ENCODE measurements at places on chromosomes 7 and 10. TPM values are rescaled to one million over a fixed set of nuclear protein-coding genes. Genes with fewer than 3 reads are reported as not detected.

The JCAD gene
- polyA plus RNA-seq: 41.2 TPM

The SFXN2 gene
- 7.2 TPM for polyA plus RNA-seq

The POLR2J3 gene
- 40.8 TPM for polyA plus RNA-seq

The YWHAG gene
- 91.6 TPM for polyA plus RNA-seq

The MTURN gene
- 5.9 TPM for polyA plus RNA-seq

The ZNF727 gene
- not detected for polyA plus RNA-seq

The CNPY4 gene
- polyA plus RNA-seq: 26.3 TPM

The UNC5B gene
- polyA plus RNA-seq: 8.1 TPM

The LBX1 gene
- polyA plus RNA-seq: not detected

The MALRD1 gene
- polyA plus RNA-seq: 2.4 TPM

The CCDC3 gene
- polyA plus RNA-seq: 3.3 TPM

The PNLIP gene
- polyA plus RNA-seq: not detected

The ZNF107 gene
- polyA plus RNA-seq: 3.2 TPM

The SFMBT2 gene
- 1.4 TPM for polyA plus RNA-seq

The NOD1 gene
- polyA plus RNA-seq: 3.5 TPM

The CPED1 gene
- 47.6 TPM for polyA plus RNA-seq

The ESYT2 gene
- 46.9 TPM for polyA plus RNA-seq

The FAM180A gene
- 5.5 TPM for polyA plus RNA-seq

The ALKBH4 gene
- 5.6 TPM for polyA plus RNA-seq

The TMEM176A gene
- polyA plus RNA-seq: 1.5 TPM

The CCDC172 gene
- not detected for polyA plus RNA-seq

The TAC1 gene
- polyA plus RNA-seq: not detected

The GDF2 gene
- not detected for polyA plus RNA-seq

Measured in AG04450 (cell line).